ENCODE measurements at places on chromosomes 3 and 15.

DNA sequence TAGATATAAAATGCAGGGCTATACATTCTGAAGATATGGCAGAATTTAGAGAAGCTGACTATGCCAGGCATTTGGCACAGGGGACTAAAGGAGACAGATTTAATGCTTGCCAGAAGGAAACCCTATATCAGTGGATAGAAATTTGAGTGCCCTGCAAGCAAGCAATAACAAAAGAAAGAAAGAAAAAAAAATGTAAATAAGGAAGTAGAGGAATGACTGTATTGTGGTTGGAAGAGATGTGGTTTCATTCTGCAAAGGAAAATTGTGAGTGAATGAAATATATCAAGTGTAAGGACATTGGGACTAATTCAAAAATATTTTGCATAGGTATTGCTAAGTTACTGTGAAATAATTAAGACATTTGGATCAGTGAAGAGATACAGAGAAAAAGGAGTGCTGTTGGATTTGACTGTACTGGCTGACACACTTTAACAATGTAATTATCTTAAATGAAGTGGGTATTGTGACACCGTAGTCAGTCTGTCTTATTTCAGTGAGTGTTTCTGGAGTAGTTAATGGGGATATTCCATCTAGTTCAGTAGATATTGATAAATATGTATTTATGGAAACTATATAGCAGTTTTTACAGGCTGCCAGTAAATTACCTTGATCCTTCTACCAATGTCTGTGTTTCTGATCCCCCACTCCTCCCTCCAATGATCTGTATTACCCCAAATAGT is 418.2 kb downstream of the CNTN4 start:
- DNase-seq, result no peak

- DNase-seq, result no peak
These were observed 12.1 kb downstream of the ZIC4 start for GRCh38 chr3:147393943-147394883.

DNA sequence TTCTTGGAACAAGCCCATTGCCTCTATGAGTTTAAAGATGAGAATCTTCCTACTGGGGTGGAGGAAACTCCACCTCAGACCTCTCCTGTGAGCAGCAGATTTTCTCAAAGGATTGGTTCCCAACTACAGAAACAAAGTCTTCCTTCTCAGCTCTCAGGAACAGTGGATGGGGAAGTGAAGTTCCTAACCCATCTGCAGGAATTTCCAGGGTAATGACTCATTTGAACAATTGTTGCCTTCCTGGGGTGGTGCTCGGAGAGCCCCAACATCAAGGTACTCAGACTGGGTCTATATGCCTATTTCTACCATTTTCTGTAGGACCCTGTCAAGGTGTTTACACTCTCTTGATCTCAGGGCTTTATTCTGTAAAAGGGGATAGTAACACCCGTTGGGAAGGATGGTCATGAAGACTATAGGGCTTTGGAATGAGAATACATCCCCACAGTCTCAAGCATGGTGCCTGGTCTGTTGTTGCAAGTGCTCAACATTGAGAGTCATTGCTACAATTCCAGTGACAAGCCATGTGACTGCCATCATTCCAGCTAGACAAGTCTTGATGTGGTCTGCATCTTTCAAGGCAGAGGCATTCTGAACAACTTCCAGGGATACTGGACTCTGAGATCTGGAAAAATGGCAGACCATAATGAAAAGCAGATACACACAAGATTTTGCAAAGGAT is 33.0 kb downstream of the TRIM42 start:
- DNase-seq, result no peak

DNA sequence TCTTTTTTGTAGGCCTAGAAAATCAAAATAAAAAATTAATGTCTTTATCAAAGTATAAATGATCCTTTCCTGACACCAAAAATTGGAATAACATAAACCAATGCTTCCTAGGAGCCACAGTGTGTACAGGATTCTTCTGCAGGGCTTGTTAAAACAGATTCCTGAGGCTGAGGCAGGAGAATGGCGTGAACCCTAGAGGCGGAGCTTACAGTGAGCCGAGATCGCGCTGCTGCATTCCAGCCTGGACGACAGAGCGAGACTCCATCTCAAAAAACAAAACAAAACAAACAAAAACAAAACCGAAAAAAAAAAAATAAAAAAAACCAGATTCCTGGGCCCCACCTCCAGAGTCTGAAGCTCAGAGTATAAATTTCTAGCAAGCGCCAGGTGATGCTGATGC is 78.0 kb downstream of the PEX5L start:
- no peak for DNase-seq

DNA sequence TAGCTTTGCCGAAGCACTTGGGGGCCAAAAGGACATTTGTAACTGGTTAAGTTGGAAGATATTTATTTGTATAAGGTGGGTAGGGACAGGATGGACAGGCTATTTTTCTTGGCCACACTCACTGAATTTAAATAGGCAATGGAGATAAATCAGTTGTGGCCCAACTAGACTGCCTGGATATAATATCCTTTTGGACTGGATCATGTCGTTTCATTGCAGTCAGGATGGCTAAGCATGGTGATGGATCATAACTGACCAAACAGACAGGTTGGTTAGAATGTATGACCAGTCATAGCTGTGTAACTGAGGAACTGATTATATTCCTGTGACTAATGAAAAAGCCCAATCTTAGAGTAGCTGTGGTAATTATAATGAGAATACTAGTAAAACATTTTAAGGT is 284.0 kb downstream of the LPP start:
- no peak for DNase-seq

- DNase-seq, result no peak
These were observed 61.3 kb downstream of the MYRIP start for GRCh38 chr3:39870706-39871105.

DNA sequence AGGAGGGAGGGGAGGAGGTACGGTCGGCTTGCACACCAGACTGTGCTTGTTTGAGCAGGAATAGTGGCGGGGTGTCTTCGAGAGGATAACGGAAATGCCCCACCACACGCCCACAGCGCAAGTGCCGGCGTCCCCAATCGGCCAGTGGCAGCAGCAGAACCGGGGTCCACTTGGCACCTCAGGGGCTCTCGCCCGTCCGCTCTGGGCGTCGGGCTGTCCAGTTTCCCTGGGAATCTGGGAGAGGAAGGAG is 53.7 kb downstream of the CCDC54 start:
- no peak for DNase-seq

GRCh38 chr3:188571531-188572095 is 417.7 kb downstream of the LPP start:
- no peak for DNase-seq

DNA sequence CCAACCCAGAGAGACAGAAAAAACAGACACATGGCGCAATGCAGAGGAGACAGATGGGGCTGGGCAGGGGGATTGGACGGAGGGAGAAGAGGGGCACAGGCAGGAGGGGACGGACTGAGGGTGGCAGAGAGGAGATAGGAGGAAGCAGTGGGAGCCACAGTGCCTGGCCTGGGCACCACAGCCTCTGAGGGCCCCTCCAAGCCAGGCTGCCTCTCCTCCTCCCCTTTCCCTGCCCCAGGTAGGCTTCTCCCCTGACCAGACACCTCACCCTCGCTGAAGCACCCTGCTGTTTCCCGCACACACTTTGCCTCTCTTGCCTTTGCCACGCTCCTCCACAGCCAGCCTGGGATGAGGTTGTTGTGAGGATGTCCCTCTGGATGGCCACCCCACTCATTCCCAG is 84.0 kb upstream of the PRR20G start:
- DNase-seq, result no peak

GRCh38 chr15:81298611-81299010 is 25.3 kb downstream of the STARD5 start:
- DNase-seq, result no peak

GRCh38 chr3:2765002-2765579 is 345.1 kb downstream of the IL5RA start:
- DNase-seq, result no peak

- DNase-seq, result no peak
These were observed 34.3 kb downstream of the ST6GAL1 start for GRCh38 chr3:186964616-186965015.

DNA sequence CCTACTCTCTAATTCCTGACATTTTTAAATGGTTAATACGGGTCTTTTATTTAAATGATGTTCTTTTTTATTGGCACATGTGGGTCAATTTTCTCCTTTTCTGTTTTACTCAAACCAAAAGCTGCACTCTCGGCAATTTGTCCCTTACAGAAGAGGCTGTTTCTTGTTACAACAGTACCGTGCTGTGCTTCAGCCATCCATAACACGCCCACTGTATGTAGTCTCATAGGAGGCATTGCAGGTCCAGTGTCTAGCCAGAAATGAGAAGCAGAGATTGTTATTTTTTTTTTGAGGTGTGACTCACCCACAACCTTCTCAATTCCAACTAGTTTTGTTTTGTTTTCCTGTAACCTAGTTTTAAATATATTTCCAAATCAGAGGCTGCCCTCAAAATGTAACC is 164.6 kb downstream of the GMNC start:
- no peak for DNase-seq

DNA sequence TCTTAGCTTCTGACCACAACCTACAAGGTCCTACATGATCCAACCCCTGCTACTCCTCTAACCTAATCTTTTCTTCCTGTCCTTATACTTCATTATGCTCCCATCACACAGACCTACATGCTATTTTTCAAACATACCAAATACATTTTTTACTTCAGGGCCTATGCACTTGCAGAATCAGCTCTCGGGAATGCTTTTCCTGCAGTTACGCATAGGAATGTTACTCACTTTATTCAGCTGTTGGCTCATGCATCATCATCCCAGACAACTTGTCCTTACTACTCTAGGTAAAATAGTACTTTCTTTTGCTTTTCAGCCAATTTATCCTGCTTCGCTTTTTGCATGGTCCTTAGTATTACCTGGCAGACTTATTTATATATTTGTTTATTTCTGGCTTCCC is 105.6 kb downstream of the OXSM start:
- DNase-seq, result no peak

- DNase-seq, result no peak
These were observed 461.4 kb downstream of the NSUN3 start for GRCh38 chr3:94524102-94524919.

DNA sequence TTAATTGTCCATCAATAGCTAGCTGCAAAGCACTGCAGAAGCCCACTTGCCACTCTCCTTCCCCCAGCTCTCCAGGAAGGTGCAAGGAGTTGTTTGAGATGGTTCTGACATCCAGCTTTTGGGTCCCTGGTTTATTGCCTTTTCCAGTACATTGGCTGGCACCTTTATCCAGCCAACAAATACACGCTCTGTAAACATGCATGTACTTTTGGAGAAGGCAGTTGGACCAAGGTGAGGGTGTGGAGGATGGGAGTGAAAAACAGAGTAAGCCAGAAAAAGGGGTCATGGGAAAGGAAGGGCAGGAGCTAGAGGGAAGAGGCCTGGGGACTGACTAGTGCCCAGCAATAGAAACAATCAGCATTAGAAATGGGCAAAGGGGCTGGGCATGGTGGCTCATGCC is 102.7 kb downstream of the CGNL1 start:
- no peak for DNase-seq

GRCh38 chr3:161599697-161600096 is 103.1 kb downstream of the OTOL1 start:
- no peak for DNase-seq

- no peak for DNase-seq
These were observed 1.4 kb downstream of the MBNL1 start for GRCh38 chr3:152269831-152270734.

DNA sequence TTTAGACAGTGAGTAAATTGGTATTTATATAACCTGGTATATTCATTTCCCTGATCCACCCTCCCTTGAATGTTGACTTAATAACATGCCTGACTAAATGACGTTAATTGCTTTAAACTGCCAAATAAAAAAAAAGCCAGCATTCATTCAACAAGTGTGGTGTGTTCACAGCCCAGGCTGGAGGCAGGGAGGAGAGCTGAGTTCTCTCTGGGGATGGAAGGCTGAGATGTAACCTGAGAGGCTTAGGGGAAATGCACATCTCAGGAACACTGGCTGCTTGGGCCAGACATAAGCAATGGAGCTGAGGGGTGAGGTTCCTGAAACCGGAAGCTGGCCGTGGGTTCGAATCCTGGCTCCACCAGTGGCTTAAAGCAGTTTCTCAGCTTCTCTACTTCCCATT is 17.3 kb downstream of the CACNA2D3 start:
- no peak for DNase-seq

- no peak for DNase-seq
These were observed 245.4 kb upstream of the CBLB start for GRCh38 chr3:106114220-106114619.

- DNase-seq, result no peak
These were observed 172.7 kb downstream of the WDR72 start for GRCh38 chr15:53586799-53587198.

DNA sequence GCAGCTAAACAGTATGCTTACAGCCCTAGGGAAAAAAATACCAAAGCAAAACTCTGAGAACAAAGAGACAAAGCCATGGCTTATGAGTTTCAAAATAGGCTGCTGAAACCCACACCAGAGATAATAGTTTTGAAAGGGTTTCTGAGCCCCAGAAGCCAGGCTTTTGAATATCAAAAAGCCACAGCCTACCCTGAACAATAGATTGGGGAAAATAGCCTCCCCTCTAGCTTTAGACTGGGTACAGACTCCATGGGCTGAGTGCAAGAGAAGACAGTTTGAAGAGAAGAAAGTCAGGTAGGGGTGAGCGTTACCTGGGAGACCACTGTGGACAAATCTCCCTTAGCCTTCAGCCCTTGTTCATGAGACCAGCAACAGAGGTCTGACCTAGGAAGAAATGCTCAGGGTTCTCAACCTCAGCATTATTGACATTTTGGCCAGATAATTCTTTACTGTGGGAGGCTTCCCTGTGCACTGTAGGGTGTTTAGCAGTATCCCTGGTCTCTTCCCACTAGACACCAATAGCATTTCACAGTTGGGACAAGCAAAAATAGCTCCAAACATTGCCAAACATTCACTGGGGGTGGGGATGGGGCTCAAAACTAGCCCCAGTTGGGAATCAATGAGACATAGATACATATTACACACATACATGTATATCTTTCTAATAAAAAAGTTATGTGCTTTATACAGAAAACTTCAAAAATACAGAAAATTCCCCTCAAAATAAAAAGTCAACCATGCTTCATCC is 11.6 kb upstream of the TAFA4 start:
- DNase-seq, result no peak

DNA sequence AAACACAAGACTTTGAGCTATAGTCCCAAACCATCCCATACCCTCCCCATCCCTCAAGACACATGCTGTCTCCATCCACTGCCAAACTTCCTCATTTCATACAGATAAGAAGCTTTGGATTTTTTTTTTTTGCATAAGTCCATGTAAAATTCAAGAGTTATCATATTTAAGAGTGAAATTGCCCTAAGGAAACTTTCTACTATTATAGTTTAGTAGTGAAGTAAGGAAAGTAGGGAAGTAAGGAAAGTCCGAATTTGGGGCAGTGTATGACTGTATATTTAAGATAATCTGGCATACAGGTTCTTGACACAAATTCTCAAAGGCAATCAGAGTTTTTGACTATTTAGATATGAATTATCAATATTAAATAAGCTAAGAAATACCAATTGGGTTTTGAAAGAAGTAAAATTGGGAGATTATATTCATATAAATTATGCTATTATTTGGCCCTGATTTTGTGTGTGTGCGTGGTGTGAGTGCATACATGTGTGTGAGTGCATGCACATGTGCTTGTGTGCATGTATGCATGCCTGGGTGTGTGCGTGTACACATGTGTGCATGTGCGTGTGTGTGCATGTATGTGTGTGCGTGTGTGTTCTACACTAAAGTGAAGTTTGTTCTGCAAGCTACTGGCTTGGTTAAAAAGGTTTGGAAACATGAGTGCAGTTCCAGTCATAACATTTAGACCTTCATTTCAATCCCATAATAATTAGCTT is 83.6 kb upstream of the MBNL1 start:
- no peak for DNase-seq

GRCh38 chr3:5731100-5731499 is 543.6 kb downstream of the EDEM1 start:
- no peak for DNase-seq

GRCh38 chr3:152175528-152175889 is 93.2 kb upstream of the MBNL1 start:
- no peak for DNase-seq

Measured in Panc1 (cell line).